ENCODE measurements at places on chromosomes 11 and 22. TPM values are rescaled to one million over a fixed set of nuclear protein-coding genes. Genes with fewer than 3 reads are reported as not detected.

PHF21B gene
- 0.69 TPM for total RNA-seq

PATZ1 gene
- total RNA-seq = 13.2 TPM

VSTM5 gene
- total RNA-seq = not detected

JAML gene
- 2.9 TPM for total RNA-seq

- H3K4me1 ChIP-seq = no peaks in the 10 kb centered on the region
- H3K36me3 ChIP-seq = no peaks in the 10 kb centered on the region
- DNase-seq = no peak
- peaks cover 49% of the 10 kb centered on the region for H3K27me3 ChIP-seq
- H3K27ac ChIP-seq = no peak overlapping the region
- H3K4me3 ChIP-seq = no peak overlapping the region
These were observed 154.6 kb downstream of the TRIM29 start for GRCh38 chr11:119983240-119983732.

DNA sequence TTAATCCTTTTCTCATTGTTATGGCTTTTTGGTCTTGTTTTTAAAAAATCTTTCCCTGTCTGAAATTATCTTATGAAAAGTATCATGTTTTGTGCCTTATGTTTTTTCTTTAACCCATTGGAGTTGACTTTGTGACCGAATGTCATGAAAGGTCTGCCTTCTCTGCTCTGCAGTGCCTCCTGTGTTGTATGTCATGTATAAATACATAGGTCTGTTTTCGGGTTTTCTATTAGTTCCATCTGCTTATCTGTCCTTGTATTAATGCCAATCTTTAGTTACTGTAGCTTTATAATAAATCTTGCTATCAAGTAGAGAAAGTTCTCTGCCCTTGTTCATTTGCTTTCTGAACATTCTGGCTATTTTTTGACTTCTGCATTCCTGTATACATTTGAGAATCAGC is 73.0 kb downstream of the ZBTB44 start:
- no peaks in the 10 kb centered on the region for H3K27me3 ChIP-seq
- peaks cover 31% of the 10 kb centered on the region for H3K4me1 ChIP-seq
- H3K27ac ChIP-seq = no peak overlapping the region
- no peak overlapping the region for H3K4me3 ChIP-seq
- DNase-seq = no peak

GRCh38 chr22:35275580-35275979 is 18.3 kb downstream of the HMGXB4 start:
- no peak overlapping the region for H3K27ac ChIP-seq
- H3K4me3 ChIP-seq = no peak overlapping the region
- no peaks in the 10 kb centered on the region for H3K4me1 ChIP-seq
- DNase-seq = no peak
- H3K27me3 ChIP-seq = no peaks in the 10 kb centered on the region

DNA sequence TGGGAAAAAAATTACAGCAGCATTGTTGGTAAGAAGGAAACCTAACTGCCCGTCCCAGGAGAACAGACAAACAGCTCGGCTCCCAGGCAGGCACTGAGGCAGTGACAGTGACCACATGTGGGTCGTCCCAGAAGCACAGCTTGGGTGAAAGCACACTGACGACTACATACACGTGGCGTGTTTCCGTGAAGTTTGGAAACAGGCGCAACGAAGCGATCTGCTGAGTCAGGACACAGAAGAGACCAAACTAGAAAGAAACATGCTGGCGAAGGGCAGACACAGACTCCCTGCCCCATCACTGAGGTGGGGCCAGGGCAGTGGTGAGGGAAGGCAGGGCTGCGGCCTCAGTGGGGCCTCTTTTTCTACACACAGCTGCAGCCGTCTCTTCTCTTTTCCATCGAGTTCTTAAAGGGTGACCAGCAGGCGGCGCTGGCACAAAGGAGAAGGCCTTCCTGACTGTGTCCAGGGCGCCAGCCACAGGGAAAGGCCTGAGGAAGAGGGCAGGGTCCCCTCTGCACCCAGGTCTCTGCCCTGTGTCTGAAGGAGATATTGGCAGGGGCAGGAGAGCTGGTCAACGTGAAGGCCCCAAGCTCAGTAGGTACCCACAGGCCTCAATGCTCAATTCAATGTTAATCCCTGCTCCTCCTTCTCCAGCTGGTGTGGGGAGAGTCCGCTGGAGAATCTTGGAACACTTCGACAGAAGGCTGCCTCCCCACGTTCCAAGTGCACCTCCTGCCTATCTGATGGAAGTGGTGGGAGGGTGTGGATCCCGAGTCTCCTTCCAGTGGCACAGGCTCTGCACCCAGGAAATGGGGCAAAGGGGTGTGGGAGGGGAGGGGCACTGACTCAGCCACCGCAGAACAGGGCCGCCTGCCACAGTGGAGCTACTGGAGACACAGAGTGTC is 19.9 kb downstream of the CARS1 start:
- H3K27ac ChIP-seq = peak overlapping the region; percentile 26
- peaks cover 33% of the 10 kb centered on the region for H3K4me1 ChIP-seq
- H3K36me3 ChIP-seq = peaks cover 69% of the 10 kb centered on the region
- H3K27me3 ChIP-seq = no peaks in the 10 kb centered on the region

DNA sequence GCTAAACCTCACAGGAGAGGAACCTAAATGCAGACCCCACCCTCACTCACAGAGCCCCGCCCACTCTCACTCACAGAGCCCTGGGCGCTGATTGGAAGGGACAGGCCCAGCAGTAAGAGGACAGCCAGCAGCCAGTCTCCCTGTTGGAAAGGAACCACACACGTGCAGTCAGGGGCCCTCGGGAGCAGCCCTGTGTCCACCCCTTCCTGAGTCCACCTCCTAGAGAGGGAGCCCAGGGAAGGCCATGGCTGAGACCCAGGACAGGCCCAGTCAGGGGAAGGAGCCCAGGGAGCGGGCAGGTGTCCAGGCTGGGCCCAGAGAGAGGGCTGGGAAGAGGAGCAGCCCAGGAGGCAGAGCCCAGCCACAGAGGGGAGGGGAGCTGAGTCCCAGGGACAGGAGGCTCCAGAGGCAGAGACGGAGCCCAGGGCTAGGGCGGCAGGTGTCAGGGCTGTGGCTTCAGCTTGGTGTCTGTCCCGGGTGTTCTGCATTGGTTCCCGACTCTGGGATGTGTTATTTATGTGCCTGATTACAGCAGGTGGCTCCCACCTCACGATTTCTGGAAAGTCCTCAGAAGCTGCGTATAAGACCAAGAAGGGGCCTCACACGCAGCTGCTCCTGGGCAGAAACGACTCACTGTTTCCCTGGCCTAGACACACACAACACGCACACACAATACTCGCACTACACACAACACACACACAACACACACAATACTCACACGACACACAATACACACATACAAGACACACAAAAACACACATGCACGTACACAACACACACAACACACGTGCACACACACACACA is 9.0 kb upstream of the APOBEC3H start:
- H3K4me3 ChIP-seq = no peak overlapping the region
- H3K27me3 ChIP-seq = peaks cover 6% of the 10 kb centered on the region
- DNase-seq = peak; percentile 27
- peaks cover 9% of the 10 kb centered on the region for H3K4me1 ChIP-seq

GRCh38 chr11:20990447-20990846 is 321.1 kb downstream of the NELL1 start:
- no peaks in the 10 kb centered on the region for H3K4me1 ChIP-seq
- no peaks in the 10 kb centered on the region for H3K27me3 ChIP-seq
- no peak overlapping the region for H3K4me3 ChIP-seq
- no peak overlapping the region for H3K27ac ChIP-seq
- no peak for DNase-seq

DNA sequence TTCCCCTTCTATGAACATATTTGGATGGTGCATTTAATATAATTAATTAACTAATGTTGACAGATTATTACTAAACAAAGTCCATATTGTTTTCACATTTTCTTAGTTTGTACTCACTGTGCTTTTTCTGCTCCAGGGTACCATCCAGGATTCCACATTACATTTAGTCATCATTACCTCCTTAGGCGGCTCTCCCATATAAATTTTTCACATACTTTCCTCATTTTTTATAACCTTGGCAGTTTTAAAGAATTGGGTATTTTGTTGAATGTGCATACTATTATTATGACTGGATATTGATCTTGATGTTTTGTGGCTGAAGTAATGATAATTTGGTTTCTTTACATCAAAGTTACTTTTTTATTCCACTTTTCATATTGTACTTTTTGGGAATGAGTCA is 755.6 kb upstream of the ANO3 start:
- H3K4me1 ChIP-seq = no peaks in the 10 kb centered on the region
- H3K27me3 ChIP-seq = no peaks in the 10 kb centered on the region
- no peak overlapping the region for H3K27ac ChIP-seq
- H3K4me3 ChIP-seq = no peak overlapping the region
- DNase-seq = no peak
